ENCODE measurements at places on chromosomes 3 and 15. TPM values are rescaled to one million over a fixed set of nuclear protein-coding genes. Genes with fewer than 3 reads are reported as not detected.

CCNB2 gene
- not detected for total RNA-seq

OR5K2 gene
- not detected for total RNA-seq

CCDC54 gene
- not detected for total RNA-seq

C3orf20 gene
- 0.12 TPM for total RNA-seq

All from T-helper 17 cell (primary cell).